Mesenchymal stem cell (in vitro differentiated cells and primary cell): ENCODE measurements at places on chromosomes 1 and 21.

DNA sequence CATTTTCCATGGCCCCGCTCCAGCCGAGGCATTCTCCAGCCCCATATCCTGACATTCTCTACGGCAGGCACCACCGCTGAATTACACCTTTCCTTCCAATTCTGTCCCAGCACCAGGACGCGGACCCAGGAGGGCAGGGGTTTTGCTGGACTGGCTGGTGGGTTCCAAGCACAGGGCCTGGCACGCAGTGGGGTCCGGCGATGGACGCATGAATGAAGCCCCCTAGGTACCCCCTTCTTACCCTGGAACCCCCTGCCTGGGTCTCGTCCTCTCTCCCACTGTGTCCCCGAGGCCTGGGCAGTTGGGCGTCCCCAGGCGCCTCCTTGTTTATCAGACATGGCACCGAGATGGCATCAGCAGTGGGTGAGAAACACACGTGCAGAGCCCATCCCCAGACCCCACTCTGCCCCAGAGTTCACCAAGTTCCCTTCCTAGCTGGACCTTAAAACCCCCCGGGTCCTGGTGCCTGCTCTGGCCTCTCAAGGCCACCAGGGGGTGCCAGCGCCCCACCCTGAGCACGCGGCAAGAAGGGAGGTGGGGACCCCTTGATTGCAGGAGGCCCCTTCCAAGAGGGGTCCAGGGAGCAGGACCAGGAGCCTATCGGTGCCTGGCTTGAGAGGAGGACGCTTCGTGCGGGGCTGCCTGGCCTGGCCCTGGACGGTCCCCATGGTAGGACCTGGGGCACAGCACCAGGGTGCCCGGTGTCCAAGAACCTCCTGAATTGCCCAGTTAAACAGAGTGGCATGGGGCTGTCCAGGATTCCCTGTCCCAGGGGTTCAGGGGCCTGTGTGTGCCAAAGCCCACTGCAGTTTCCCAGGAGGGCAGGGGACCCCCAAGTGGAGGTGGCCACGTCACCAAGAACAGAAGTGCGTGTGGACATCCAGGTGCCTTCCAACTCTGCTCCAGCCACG lies 46.1 kb downstream of the MEGF6 start:
- H3K27ac ChIP-seq: no peak overlapping the region
- peaks cover 70% of the 10 kb centered on the region for H3K27me3 ChIP-seq
- peak; percentile 10 for DNase-seq
- H3K36me3 ChIP-seq: no peaks in the 10 kb centered on the region
- H3K4me1 ChIP-seq: peaks cover 2% of the 10 kb centered on the region
- no peak overlapping the region for H3K4me3 ChIP-seq

DNA sequence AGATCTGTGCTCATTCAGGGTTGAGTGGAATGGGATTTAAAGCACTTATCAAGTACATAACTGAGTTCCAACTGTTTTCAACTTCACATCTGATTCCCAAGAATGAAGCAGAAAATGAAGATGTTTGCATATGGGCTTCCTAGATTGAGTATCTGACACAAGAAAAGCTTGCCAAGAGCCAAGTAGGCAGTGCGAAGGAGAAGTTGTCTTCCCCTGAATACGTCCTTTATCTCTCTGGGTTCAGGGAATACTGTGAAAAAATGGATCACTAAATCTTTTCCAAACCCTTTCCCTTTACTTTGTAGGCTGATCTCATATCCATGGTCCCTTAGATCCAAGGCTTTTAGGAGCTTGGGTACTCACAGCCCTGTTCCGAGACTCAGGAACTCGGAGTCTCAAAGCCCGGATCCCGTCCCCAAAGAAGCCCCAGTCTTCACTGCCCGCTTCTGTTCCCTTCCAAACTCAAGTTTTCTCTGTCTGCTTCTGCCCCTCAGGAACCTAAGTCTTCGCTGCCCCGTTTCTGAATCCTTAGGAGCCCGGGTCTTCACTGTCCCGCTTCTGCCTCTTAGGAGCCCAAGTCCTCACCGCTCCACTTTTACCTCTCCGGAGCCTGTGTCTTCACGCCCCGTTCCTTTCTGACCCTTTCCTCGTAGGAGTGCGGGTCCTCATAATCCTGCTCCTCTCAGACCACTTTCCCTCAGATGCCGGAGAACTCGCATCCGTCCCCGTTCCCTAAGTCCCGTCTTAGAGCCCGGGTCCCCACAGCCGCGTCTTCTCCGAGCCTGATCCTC lies 616 bp downstream of the TAF12 start:
- no peak for DNase-seq
- H3K27ac ChIP-seq: peak overlapping the region; percentile 95
- no peaks in the 10 kb centered on the region for H3K36me3 ChIP-seq
- H3K27me3 ChIP-seq: no peaks in the 10 kb centered on the region
- peak overlapping the region; percentile 86 for H3K4me3 ChIP-seq
- peaks cover 9% of the 10 kb centered on the region for H3K4me1 ChIP-seq

- H3K36me3 ChIP-seq: no peaks in the 10 kb centered on the region
- no peak for DNase-seq
- peaks cover 15% of the 10 kb centered on the region for H3K4me1 ChIP-seq
- no peak overlapping the region for H3K4me3 ChIP-seq
- H3K27me3 ChIP-seq: peaks cover 20% of the 10 kb centered on the region
- H3K27ac ChIP-seq: no peak overlapping the region
Observed at GRCh38 chr1:109527846-109528695, 11.6 kb upstream of the GPR61 start.

DNA sequence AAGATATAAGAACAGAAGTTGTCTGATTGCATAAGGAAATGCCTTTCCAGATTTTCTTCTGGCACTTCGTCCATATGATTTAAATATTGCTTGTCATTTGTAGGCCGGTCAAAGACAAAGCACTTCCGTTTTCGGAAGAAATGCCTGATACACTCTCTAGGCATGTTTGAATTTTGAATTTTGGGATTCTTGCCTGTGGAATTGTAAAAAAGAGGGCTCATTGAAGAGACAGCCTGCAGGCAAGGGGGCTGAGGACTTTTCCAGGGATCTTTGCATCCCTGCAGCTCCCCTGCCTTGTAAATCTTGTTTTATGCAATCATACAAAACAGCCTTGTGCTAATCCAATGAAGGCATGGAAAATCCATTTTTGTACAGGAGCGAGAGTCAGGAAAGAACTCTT lies 7.4 kb downstream of the GBP4 start:
- no peaks in the 10 kb centered on the region for H3K4me1 ChIP-seq
- no peak overlapping the region for H3K27ac ChIP-seq
- no peaks in the 10 kb centered on the region for H3K36me3 ChIP-seq
- no peak for DNase-seq
- no peaks in the 10 kb centered on the region for H3K27me3 ChIP-seq

GRCh38 chr1:219099307-219099706 lies 74.4 kb upstream of the LYPLAL1 start:
- H3K4me1 ChIP-seq: no peaks in the 10 kb centered on the region
- H3K4me3 ChIP-seq: no peak overlapping the region
- H3K36me3 ChIP-seq: no peaks in the 10 kb centered on the region
- H3K27ac ChIP-seq: no peak overlapping the region
- no peak for DNase-seq
- H3K27me3 ChIP-seq: no peaks in the 10 kb centered on the region

DNA sequence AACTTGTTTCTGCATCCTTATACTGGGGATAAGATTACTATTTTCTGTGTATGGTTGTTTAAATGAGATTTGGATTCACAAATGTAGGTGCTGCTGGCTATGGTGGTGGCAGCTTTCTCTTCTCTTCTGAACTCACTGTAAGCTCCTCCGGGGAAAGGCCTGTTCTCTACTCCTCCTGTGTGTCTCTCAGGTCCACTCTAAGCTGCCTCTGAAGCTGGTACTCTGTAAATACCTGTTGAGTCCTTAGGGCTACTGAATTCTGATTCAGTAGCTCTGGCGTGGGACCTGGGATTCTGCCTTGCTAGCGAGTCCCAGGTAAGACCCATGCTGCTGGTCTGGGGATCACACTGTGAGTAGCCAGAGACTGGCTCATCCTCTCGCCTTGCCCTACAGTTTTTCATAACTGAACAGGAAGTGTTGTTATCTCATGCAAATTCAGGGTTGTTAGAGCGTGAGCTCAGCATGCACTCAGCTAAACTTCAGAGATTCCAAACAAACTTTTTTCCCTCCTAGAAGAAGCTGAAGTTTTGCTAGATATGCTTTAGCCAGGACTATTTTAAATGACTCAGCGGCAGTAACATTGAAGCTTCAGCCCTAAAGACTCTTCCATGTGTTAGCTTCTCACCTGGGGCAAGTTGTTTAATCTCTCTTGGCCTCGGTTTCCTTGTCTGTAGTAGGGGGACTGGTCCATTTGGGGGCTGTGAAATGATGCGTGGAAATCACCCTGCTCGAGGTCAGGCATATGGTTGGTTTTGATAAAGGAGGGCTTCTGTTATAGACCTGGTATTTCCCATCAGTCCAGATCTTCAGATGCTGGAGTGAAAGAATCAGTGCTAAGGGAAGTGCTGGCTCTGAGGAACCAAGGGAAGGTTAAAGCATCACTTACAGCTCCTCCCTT lies 271.5 kb upstream of the TMEM51 start:
- H3K27ac ChIP-seq: no peak overlapping the region
- peaks cover 4% of the 10 kb centered on the region for H3K4me1 ChIP-seq
- H3K4me3 ChIP-seq: no peak overlapping the region
- no peaks in the 10 kb centered on the region for H3K36me3 ChIP-seq
- H3K27me3 ChIP-seq: no peaks in the 10 kb centered on the region
- peak; percentile 45 for DNase-seq

- H3K4me3 ChIP-seq: no peak overlapping the region
Observed at GRCh38 chr21:35303085-35303484, 254.0 kb upstream of the RUNX1 start.

GRCh38 chr1:111097356-111098099 lies 42.4 kb downstream of the DRAM2 start:
- no peak overlapping the region for H3K27ac ChIP-seq
- no peaks in the 10 kb centered on the region for H3K4me1 ChIP-seq
- no peaks in the 10 kb centered on the region for H3K36me3 ChIP-seq
- DNase-seq: no peak
- H3K27me3 ChIP-seq: no peaks in the 10 kb centered on the region
- no peak overlapping the region for H3K4me3 ChIP-seq

- no peaks in the 10 kb centered on the region for H3K36me3 ChIP-seq
- H3K4me1 ChIP-seq: no peaks in the 10 kb centered on the region
- peak; percentile 41 for DNase-seq
- H3K4me3 ChIP-seq: no peak overlapping the region
- no peak overlapping the region for H3K27ac ChIP-seq
Observed at GRCh38 chr1:89552471-89553081, 27.9 kb downstream of the LRRC8B start.

DNA sequence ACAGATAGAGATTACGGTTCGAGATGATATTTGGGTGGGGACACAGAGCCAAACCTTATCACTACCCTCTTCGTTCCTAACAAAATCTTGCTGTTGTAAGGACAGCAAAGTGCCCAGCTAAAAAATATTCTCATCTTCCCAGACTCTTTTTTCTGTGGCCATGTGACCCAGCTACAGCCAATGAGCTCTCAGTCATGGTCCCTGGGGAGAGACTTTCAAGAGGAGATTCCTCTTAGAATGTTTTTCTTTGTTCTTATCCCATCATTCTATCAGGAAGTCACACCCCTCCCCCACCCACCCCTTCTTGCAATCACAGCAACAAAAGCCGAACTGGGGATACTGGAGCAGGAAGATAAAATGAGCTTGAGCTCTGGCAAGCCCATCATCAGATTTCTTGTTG lies 247.1 kb downstream of the CHRM3 start:
- H3K27me3 ChIP-seq: no peaks in the 10 kb centered on the region
- H3K4me1 ChIP-seq: no peaks in the 10 kb centered on the region
- H3K4me3 ChIP-seq: no peak overlapping the region
- DNase-seq: no peak

- DNase-seq: no peak
- no peak overlapping the region for H3K27ac ChIP-seq
- peaks cover 2% of the 10 kb centered on the region for H3K4me1 ChIP-seq
- peaks cover 16% of the 10 kb centered on the region for H3K36me3 ChIP-seq
- no peak overlapping the region for H3K4me3 ChIP-seq
- no peaks in the 10 kb centered on the region for H3K27me3 ChIP-seq
Observed at GRCh38 chr1:31650161-31651088, 5.7 kb upstream of the PEF1 start.

GRCh38 chr1:208935517-208936187 lies 647.9 kb upstream of the CAMK1G start:
- H3K36me3 ChIP-seq: no peaks in the 10 kb centered on the region
- H3K27me3 ChIP-seq: no peaks in the 10 kb centered on the region
- H3K4me1 ChIP-seq: peaks cover 2% of the 10 kb centered on the region
- no peak overlapping the region for H3K27ac ChIP-seq

DNA sequence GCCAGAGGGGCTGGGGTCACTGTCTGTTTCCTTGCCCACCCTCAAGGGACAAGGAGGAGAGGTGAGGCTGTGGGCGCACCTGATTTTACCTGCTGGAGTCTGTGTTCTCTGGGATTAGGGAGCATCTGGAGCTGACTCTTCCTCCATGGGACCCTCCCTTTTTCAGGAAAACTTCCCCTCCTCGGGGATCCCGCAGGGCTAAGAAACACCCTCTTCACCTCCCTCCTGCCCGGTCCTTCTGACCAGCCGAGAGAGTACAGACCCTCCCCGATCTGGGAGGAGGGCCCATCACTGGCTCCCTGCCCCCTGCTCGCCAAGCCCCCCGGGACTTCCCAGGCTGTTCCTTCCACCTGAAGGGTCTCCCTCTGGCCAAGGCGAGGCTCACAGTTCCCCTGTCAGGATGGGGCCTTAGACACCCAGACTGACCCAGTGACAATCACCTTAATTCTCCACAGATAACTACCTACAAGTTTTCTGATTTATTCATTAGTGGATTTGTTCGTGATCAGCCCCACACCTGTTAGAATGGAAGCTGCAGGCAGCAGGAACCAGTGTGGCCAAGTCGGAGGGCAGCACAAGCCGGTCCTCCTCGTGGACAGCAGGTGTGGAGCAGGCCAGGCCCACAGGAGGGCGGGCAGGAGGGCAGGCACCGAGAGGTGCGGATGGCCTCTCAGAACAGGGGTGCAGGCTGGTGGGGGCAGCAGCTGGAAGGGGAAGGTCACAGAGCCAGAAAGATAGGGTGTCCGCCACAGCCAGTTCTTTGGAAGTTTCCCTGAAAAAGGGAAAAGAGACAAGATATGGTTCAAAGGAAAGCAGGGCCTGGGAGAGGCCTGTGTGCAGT lies 15.9 kb upstream of the SAMD11 start:
- H3K27ac ChIP-seq: no peak overlapping the region
- no peak for DNase-seq
- H3K27me3 ChIP-seq: peaks cover 14% of the 10 kb centered on the region
- H3K36me3 ChIP-seq: peaks cover 2% of the 10 kb centered on the region
- no peak overlapping the region for H3K4me3 ChIP-seq

DNA sequence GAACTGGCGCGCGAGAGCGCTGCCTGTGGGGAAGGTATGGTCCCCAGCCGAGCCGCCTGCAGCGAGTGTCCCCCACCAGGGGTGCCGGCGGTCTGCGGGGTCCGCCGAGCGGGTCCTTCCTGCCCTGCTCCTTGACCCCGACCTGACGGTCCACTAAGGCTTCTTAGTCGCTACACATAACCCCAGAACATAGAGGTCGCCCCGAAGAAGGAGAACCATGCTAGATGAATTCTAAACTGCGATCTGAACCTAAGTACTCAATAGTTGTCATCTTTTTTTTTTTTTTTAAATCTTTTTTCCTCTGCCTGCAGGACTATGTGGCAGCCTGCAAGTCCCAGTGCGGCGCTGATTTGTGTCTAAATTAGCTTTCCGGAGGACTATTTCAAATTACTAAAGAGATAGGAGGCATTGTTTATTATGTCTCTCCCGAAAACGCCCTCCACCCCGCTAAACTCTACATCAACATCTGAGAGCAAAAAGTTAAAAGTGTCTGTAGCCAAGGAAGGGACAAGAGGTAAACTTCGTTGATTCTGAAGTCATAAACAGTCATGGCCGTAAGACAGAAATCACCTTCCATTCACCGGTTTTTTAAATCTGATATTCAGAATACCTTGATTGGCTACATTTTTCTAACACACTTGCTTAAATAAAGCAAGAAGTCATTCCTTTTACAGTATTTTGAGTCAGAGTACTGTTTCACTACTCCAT lies 476 bp downstream of the AXDND1 start:
- peak overlapping the region; percentile 80 for H3K4me3 ChIP-seq
- DNase-seq: no peak
- H3K27me3 ChIP-seq: no peaks in the 10 kb centered on the region
